A549 treated with ZK216348 at 1 μM for 4 hours (cell line): ENCODE measurements at places on chromosomes 6 and 20. TPM values are rescaled to one million over a fixed set of nuclear protein-coding genes. Genes with fewer than 3 reads are reported as not detected.

XKR7 gene
- 0.02 to 0.03 TPM in 2 of 5 replicates, not detected in the others for total RNA-seq

MAPK13 gene
- 0.45 to 1.5 TPM (median 1.1 TPM) in 5 replicates for total RNA-seq

GRM1 gene
- 0.02 to 0.11 TPM in 2 of 5 replicates, not detected in the others for total RNA-seq

FHL5 gene
- total RNA-seq: not detected in 5 replicates

ADGB gene
- total RNA-seq: not detected in 5 replicates

EPHA7 gene
- 0.04 to 0.09 TPM (median 0.06 TPM) in 5 replicates for total RNA-seq

SLC22A16 gene
- not detected in 5 replicates for total RNA-seq

SMOC2 gene
- not detected in 5 replicates for total RNA-seq

HLA-DPA1 gene
- total RNA-seq: 0.05 TPM in 1 of 5 replicates, not detected in the others
